ENCODE measurements at places on chromosomes 3 and 15.

- DNase-seq, result no peak
Observed at GRCh38 chr3:131735544-131735943, 232.8 kb upstream of the MRPL3 start.

DNA sequence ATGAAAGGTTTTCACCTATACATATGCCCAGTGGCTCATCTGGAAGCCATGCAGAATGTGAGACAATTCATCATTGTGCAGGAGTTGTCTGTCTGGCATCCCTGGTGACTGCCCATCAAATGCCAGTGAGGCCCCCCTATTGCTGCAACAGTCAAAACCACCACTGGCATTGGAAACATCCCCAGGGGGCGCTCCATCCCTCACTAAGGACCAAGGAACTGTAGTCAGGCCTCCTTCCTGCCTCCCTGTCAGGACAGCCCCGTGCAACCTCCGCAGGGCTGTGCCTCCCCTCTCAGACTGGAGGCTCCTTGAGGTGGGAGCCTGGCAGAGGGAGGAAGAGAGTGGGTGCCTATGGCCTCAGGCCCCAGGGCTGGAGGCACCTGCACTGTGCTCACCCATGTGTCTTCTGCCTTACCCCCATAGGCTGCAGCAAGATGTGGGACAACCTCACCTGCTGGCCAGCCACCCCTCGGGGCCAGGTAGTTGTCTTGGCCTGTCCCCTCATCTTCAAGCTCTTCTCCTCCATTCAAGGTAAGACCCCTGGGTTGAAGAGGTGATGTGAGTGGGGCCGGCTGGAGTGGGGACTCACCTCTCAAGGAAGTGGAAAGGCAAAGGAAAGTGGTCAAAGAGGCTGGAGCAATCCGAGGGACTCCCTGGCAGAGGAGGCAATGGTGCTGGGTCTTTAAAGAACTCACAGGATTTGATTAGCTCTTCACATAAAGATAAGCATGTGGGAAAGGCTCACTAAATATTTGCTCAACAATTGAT, 16.5 kb downstream of the VIPR1 start:
- no peak for DNase-seq

GRCh38 chr3:196938124-196938523, 4.2 kb downstream of the NCBP2 start:
- no peak for DNase-seq

- DNase-seq, result no peak
Observed at GRCh38 chr3:9800529-9800928, 7.6 kb downstream of the ARPC4 start.

DNA sequence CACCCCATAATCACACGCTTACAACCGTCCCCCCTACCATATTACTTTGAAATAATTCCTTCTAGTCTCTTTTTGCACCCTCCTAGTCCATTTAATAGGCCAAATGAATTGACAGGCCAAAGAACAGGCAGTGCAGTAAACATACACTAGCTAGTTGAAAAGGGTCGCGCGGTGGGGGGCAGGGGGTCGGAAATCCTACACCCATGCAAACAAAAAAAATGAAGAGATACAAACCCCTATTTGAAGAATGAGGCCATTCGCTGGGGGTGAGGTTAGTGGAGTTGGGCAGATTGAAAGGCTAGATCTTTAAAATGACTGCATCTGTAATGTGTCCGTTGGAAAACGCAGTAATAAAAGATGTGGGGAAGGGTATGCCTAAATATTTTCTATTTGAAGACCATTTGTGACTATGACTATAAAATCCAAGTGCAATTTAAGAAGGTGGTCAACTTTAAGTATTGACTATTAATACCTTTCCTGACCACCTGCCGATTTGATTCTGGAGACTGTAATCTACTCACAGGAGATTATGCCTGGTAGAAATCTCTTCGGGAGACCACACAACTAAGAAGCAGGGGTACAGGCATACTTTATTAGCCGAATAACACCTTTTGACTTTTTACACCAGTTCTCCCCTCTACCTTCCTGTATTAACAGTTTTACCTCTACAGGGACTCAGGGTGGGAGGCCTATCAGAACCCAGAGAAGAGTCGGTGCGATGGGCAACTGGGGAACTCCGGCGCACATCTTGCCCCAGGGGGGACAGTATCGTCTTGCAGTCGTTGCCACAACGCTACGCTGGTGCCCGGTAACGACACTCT, 762 bp upstream of the ARL6 start:
- no peak for DNase-seq

DNA sequence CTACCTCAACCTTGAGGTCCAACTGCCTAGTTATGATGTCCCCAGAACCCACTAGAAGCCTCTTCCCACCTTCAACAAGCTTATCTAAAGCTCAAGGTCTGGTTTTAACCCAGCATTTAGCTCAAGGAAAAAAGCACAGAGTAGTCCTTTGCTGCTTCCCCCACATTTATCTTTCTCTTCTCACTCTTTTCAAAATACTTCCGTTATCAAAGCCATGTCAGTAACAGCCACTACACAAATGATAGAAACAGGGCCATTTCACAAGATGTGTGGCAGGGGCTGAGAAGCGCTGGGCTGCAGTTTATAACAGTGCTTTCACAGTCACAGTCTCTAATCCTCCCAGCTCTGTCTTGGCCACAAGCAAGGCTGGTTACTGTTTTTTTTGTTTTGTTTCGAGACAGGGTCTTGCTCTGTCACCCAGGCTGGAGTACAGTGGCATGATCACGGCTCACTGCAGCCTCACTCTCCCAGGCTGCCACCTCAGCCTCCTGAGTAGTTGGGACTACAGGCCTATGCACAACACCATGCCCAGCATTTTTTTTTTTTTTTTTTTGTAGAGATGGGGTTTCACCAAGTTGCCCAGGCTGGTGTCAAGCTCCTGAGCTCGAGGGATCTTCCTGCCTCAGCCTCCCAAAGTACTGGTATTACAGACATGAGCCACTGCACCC, 218.8 kb downstream of the OSBPL10 start:
- DNase-seq, result no peak

DNA sequence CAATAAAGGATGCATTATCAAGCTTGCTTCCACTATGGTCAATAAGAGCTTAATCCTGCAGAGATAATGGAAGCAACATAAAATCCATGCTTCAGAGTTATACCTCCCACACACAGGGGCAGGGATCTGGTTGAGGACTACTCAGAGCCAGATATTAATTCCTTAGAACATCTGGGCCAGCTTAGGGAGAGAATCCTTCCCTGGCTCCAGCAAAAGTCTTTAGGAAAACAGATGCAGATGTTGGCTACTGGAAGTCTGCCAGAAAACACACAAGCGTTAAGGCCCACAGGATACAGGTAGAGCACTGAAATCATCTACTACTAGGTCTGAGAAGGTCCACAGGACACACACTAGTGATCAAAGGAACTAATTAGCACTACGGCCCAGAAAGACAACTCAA, 25.2 kb downstream of the TMEM202 start:
- DNase-seq, result no peak

DNA sequence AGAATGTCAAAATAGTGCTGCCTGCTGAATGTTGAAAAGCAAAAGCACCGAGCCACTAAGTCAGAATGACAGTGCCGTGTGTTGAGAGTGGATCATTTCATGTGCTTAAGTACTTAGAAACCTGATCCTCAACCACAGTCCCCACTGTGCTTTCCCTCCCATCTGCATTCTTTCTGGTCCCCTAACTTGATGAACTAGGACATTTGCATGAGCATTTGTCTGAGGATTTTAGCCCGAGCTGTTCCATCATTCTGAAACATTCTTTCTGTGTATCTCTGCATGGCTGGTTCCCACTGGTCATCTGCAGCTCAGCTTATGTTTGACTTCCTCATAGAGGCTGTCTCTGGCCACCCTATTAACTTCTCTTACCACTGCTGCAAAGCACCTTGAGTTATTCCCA, 42.0 kb downstream of the SST start:
- no peak for DNase-seq

GRCh38 chr3:185820973-185821758, 3.7 kb downstream of the IGF2BP2 start:
- DNase-seq, result peak; percentile 72

GRCh38 chr15:85690561-85691231, 104.0 kb downstream of the KLHL25 start:
- DNase-seq, result no peak

- DNase-seq, result no peak
Observed at GRCh38 chr3:15325228-15325627, 7.2 kb downstream of the SH3BP5 start.

DNA sequence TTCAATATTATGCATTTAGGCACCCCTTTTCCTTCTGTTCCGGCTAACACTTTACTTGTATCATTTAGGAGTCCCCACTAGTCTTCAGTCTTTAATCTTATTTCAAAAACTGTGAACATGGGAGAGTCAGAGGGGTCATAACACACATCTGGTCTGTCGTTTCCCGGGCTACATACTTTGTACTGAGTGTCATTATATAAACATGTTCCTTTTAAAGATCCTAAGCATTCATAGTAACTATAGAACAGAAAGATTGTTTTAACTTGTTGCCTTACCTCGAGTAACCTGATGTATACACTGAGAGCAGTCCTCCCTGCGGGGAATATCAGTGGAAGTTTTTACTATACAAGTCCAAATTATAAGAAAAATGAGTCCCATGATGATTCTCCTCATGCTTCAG, 78.2 kb upstream of the VEPH1 start:
- no peak for DNase-seq

- no peak for DNase-seq
Observed at GRCh38 chr15:36843822-36844221, 256.5 kb downstream of the MEIS2 start.

DNA sequence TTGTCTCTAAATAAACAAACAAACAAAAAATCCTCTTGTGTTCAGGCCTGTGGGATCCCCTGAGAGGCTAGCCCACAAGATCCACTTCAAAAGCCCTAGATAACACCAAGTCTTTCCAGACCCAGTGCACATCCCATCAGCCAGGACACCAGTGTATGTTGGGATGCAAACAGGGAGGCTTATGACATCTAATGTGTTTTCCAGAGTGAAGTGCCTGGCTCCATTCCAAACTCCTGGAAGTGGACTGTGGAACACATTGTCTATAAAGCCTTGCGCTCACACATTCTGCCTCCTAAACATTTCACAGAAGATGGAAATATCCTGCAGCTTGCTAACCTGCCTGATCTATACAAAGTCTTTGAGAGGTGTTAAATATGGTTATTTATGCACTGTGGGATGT, 57.0 kb downstream of the MLH1 start:
- DNase-seq, result no peak

GRCh38 chr3:197420115-197420514, 121.7 kb upstream of the DLG1 start:
- DNase-seq, result no peak

- DNase-seq, result no peak
Observed at GRCh38 chr3:187027531-187028278, 97.4 kb downstream of the ST6GAL1 start.

DNA sequence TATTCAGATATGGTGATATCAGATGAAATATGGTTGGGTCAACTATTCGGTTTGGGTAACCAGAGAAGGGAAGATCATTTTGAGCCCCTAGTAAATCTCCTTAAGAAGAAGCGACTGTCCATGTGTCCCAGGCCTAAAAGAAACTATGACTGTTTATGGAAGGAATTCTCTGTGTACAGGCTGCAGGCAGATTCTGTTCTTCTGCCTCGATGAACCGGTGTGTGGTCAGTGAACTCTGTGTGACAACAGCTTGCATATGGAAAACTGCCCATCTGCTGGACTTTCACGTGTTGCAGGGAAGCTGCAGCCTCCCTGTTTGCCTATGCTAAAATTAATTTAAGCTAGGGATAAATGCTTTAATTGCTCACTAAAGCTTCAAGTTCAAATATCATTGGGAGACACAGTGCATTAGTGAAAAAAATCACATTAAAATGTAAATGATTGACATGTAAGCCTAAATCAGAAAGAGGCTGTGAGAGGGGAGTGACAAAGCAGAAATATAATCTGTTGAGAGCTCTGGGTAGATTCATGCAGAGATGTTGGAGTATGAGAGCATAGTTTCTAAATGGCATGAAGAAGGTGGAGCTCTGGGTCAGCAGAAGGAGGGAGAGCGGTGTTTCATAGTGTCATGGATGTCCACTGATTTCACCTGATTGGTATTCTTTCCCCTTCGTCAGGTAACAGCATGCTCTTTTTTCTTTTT, 65.4 kb upstream of the PFN2 start:
- no peak for DNase-seq

DNA sequence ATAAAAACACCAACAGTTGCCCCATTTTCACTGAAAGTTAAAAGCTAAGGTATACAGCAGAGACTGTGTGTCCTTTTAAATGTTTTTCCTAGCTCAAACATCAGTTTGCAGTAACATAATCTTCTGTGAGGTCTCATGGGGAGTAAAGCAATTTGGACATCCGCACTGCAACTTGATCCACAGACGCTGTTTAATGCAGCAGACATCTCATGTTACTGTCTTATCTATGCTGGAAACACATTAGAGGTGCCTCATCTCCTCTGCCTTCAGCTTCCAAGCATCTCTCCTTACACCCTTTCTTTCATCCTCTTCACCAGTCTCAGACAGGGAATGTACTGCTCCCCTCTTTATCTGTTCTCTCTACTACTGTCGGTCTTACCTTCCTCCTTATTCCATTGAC, 53.7 kb upstream of the ATP11B start:
- DNase-seq, result no peak

- no peak for DNase-seq
Observed at GRCh38 chr3:45275006-45275704, 49.1 kb upstream of the TMEM158 start.

GRCh38 chr3:20974396-20974795, 776.6 kb downstream of the ZNF385D start:
- no peak for DNase-seq

DNA sequence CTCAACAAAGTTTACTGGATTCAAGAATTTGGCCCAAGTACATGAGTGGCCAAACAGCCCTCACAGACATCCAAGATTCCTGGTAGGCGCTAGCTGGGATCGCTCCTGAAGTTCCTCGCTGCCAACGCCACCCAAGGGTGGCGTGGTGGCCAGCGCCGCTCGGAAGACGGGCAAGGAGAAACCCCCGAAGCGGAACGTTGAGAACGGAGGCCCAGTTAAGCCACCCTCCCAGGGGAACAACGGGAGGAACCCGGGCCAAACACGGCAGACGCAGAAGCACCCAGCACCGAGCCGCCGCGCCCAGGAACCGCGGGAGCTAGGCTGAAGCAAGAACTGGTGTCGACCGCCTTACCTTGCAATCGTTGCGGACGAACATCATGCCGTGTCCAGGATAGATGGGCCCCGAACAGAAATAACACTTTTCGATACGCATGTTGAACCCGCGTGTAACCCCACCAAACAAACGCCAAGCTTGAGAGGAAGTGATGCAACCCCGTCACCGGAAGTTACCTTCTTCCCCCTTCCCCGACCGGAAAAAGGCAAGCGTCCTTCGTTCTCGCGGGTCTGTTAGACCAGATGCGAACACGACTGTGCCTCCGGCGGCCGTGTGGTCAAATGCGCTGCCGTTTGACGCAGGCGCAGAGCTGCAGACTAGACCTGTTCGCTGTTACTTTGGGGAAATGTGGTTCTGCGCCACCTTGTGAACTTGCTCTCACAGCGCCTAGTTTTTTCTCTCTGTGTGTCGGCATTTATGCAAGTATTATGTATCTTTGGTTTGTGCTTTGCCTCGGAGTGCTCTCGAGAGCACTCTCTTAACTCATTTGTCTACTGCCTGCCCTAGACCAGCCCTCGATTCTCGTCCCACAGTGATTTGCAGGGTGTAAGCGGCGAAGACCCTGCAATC, at the start of gene RSL24D1:
Gene RSL24D1 (minus strand): TSS at position 484 of the 904 bp plus-strand sequence. CDS start 51 bp downstream, at position 433.
- peak; percentile 88 for DNase-seq

- no peak for DNase-seq
Observed at GRCh38 chr3:53628536-53629401, 134.4 kb downstream of the CACNA1D start.

GRCh38 chr3:95356764-95357501, 1294.1 kb downstream of the NSUN3 start:
- no peak for DNase-seq

- no peak for DNase-seq
Observed at GRCh38 chr15:40263024-40263754, 19.7 kb downstream of the ANKRD63 start.

GRCh38 chr15:48120745-48121144, at the start of gene SLC24A5:
Gene SLC24A5, plus strand, starts transcription at chr15:48120990. Its CDS starts 55 bp downstream, at chr15:48121045.
- no peak for DNase-seq
